GM19239 (cell line): ENCODE measurements at places on chromosomes 2 and 18.

- DNase-seq, result no peak
Measured at GRCh38 chr2:102145934-102146333, 3.4 kb downstream of the IL1R1 start.

DNA sequence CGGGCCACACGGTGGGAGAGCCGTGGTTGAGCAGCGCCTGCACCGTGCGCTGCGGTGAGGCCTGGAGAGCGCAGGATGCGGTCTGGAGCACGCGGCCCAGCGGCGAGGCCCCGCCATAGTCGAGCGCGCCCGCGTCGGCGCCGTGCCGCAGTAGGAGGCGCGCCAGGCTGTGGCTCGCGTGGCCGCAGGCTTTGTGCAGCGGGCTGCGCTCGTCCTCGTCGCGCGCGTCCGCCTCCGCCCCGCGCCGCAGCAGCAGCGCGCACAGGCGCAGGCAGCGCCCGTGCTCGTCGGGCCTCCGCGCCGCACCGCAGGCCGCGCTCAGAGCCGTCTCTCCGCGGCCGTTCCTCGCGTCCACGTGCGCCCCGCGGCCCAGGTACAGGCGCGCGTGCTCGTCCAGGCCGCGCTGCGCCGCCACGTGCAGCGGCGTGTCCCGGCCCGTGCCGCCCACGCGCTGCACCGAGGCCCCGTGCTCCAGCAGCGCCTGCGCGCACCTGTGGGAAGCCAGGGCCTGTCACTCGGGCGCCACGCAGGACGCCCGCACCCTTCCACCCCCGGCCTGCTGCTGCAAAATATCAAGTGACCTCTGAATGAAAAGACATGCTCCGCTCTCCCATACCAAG, 46.3 kb upstream of the GBX2 start:
- no peak for DNase-seq

- DNase-seq, result no peak
Measured at GRCh38 chr2:106107509-106108131, 86.5 kb downstream of the UXS1 start.

DNA sequence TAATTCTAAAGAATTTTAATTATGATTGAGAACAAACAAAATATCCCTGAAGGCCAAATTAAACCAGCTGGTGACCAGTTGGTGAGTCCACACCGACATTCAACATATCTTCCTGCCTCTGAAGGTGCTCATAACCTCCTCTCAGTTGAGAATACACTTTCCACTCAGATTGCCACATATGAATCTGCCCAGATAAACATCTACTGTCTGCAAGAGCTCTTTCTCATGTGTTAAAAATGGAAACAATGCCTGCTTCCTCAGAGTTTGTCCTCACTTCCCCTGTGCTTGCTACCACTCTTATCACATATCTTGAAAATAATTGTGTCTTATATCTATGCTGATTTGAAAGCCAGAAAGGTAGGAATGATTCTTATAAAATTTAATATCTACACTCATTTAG, 177.7 kb upstream of the GULP1 start:
- no peak for DNase-seq

DNA sequence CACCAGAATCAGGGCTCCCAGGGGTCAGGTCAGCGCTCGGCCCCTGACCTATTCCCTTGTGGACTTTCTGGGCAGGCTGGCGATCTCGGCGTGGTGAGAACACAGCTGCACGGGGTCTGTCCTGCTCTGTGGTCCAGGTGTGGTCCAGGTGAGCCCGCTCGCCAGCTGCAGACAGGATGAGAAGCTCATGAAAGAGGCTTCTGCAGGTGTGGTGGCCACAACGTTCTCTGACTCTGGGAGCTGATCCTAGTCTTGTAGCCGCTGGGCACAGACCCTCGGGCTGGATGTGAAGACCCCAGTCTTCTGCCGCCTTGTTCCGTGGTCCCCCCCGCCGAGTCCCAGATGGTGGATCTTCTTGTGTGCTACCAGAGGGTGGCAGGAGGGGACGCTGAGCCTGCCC, 129.7 kb downstream of the RTP5 start:
- DNase-seq, result no peak

- no peak for DNase-seq
Measured at GRCh38 chr2:218354850-218355443, 1.7 kb upstream of the CATIP start.

GRCh38 chr2:219247678-219248642, 2.7 kb downstream of the STK16 start:
- no peak for DNase-seq

GRCh38 chr2:67309281-67309680, 87.9 kb upstream of the ETAA1 start:
- no peak for DNase-seq

GRCh38 chr18:36590621-36591580, 237.9 kb downstream of the TPGS2 start:
- no peak for DNase-seq

DNA sequence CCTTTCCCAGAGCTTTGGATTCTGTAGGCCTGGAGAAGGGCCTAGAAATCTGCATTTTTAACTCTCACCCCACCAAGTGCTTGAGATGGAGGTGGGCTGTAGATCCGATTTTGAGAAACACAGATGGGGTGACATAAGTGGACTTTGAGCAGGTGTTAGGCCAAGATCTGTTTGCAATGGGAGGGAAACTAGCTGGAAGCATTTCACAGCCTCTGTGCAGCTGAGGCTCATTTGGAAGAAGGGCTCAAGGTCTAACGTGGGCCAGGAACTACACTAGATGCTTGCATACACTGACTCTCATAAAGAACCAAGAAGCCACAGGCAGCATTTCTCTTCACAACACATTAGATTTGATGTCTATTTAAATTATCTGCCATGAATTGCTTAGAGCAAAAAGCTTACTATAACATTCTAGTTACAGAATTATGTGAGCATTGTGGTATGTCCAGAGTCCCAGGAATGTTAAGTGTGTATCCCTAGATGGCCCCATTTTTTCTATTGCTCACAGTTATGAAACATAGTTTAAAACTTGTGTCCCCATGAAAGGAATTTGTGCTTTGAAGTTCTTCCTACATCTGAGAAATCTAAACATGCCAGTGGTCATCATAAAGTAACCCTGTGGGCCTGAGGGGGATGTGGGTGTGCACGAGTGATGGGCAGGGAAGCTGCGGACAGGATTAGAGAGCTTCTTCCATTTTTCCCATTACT, 77.2 kb downstream of the CD28 start:
- DNase-seq, result no peak

- no peak for DNase-seq
Measured at GRCh38 chr2:44936275-44936674, 5.2 kb upstream of the SIX3 start.

DNA sequence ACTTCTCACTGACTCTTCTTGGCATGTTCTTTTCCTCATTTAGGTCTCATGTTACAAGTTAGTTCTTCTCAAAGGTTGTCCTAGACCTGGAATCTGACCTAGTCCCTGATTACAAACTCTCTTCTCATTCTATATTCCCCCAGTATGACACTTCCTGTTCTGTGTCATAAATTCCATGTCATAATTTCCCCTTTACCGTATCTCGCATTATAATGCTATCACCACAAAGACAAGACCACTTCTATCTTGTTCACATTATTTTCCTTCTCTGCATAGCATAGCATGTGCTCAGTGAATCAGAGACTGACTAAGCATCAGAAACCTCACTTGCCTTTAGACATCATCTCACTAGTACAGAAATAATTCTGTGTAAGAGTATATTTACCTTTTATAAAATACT, 63.6 kb upstream of the CAVIN2 start:
- no peak for DNase-seq

GRCh38 chr2:180571559-180571958, 408.8 kb upstream of the UBE2E3 start:
- no peak for DNase-seq

GRCh38 chr18:32930695-32931301, 158.0 kb upstream of the KLHL14 start:
- peak; percentile 24 for DNase-seq

- no peak for DNase-seq
Measured at GRCh38 chr2:3459185-3460015, 59.9 kb downstream of the ADI1 start.

- DNase-seq, result no peak
Measured at GRCh38 chr2:173652311-173652710, 297.6 kb downstream of the CDCA7 start.

DNA sequence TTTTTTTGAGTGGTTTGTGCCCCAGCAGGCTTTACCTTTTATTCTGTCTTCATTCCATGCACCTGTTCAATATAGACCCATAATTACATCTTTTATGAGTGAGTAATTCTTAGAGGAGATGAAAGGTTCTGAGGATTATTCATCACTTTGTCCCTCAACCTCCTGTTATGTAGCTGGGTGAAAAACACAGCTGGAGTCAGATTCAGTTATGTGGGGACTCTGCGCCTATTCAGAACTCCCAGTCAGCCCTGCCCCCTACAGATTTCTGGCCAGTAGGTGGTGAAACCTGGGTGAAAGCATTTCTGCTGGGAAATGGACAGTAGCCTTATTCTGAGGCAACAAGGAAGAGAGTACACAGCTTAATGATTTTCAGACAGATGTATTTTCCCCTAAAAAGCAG, 107.8 kb downstream of the MGAT5 start:
- DNase-seq, result no peak
